Effector memory CD4-positive, alpha-beta T cell (primary cell): ENCODE measurements at places on chromosomes 11 and 22.

DNA sequence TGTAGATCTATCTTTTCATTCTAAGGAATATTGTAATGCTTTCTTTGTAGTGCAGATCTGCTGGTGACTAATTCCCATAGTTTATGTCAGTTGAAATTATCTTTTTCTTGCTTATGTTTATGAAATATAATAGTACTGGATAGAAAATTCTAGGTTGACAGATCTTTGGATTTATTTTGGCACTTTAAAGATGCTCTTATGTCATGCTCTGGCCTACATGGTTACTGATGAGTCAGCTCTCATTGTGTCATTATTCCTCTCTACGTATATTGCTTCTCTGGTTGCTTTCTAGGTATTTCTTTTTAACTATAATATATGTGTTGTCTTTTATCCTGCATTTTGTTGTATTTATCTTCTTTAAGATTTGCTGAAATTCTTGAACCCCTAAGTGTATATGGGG lies 955.5 kb upstream of the CHORDC1 start:
- no peak for DNase-seq

DNA sequence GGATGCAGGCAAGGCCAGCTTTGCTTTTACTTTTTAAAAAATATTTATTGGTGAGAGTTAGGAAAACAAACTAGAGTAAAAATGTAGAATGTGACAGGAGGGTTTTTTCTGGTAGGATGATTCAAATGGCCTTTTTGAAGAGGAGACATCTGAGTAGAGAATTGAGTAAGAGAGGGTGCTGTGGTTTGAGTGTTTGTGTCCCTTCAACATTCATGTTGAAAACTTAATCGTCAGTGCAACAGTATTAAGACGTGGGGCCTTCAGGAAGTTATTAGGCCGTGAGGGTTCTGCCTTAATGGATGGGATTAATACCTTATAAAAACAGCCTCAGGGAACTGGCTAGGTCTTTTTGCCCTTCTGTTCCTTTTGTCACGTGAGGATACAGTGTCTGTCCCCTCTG lies 288.8 kb upstream of the C11orf87 start:
- DNase-seq = no peak

DNA sequence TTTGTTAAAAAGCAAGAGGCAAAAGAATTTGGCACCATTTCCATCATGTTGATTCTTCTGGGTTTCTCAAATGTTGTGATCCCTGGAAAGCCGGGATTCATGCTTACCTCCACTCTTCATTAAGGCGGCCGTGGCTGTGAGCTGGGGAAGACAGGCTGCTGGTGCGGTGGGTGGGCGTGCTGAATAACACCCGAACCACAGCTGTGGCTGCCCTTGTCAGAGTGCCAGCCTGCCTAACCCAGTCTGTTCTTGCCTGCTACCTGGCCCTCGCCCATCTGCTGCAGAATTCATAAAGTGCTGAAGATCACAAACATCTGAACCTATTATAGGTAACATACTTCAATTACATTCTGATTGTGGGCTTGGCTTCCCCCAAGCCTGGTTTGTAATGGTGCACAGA lies 95.8 kb upstream of the RCN1 start:
- DNase-seq = no peak

GRCh38 chr11:34240150-34240494 lies 117.7 kb downstream of the ABTB2 start:
- no peak for DNase-seq

DNA sequence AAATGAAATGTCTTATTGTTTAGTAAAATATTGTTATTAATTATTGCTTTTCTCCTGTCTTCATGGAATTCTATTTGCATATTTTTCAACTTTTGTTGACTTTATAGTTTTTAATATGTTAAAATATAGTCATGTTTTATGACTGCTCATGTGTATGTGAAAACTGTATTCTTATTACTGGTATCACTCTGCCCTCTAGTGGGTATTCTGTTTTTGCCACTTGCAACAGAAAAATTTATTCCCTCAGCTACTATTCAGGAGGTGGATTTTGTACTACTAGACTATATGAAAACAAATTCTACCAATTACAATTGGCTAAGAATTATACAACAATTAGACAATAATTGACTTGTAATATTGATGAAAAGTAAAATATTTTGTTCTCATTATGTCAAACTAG lies 45.0 kb downstream of the OR4C6 start:
- no peak for DNase-seq

DNA sequence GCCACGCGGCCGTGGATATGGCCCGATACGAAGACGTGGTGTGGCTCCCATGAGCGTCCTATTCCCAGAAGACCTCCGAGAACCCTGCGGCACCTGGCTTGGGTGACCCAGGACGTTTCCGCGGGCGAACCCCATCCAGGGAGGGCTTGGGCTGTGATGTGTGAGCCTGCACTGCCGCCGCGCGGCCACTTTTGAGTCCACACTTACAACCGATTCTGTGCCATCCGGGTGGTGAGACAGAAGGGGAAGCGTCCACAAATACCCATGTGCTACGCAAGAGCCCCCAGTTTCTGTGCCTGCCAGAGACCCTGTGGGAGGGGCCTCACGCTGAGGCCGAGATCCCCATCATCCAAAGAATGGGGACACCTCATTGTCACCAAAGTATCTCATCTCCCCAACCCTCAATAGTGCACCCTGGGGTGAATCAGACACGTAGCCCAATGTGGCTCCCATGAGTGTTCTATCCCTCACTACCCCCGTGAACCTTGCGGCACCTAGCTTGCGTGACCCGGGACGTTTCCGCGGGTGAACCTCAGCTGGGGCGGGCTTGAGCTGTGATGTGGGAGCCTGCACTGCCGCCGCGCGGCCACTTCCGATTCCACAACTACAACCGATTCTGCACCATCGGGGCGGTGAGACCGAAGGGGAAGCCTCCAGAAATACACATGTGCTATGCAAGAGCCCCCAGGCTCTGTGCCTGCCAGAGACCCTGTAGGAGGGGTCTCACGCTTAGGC lies 4.6 kb upstream of the H19 start:
- DNase-seq = no peak

GRCh38 chr11:34570584-34570983 lies 50.3 kb upstream of the EHF start:
- no peak for DNase-seq

GRCh38 chr22:20782083-20782482 lies 8.2 kb downstream of the SERPIND1 start:
- no peak for DNase-seq

GRCh38 chr22:27179161-27179560 lies 521.8 kb downstream of the MIAT start:
- no peak for DNase-seq

GRCh38 chr11:104148074-104148473 lies 15.9 kb downstream of the PDGFD start:
- DNase-seq = no peak

- no peak for DNase-seq
Measured at GRCh38 chr11:76266286-76267100, 60.2 kb upstream of the WNT11 start.

DNA sequence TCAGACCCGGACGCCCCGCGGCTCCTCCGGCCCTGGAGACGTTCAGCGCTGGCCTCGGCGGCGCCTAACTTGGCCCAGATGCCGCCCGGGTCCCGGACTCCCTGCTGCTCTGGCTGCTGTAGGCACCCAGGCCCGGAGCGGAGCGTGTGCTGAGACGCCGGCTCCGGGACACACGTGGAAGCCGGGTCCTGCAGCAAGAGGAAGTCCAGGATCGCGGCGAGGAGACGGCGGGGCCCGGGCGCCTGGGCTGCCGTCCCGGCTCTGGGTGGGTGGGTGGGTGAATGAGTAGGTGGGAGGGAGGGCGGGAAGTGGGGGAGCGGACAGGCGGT lies 223 bp downstream of the WT1 start:
- DNase-seq = no peak

GRCh38 chr11:68402355-68403031 lies 58.1 kb upstream of the PPP6R3 start:
- no peak for DNase-seq

DNA sequence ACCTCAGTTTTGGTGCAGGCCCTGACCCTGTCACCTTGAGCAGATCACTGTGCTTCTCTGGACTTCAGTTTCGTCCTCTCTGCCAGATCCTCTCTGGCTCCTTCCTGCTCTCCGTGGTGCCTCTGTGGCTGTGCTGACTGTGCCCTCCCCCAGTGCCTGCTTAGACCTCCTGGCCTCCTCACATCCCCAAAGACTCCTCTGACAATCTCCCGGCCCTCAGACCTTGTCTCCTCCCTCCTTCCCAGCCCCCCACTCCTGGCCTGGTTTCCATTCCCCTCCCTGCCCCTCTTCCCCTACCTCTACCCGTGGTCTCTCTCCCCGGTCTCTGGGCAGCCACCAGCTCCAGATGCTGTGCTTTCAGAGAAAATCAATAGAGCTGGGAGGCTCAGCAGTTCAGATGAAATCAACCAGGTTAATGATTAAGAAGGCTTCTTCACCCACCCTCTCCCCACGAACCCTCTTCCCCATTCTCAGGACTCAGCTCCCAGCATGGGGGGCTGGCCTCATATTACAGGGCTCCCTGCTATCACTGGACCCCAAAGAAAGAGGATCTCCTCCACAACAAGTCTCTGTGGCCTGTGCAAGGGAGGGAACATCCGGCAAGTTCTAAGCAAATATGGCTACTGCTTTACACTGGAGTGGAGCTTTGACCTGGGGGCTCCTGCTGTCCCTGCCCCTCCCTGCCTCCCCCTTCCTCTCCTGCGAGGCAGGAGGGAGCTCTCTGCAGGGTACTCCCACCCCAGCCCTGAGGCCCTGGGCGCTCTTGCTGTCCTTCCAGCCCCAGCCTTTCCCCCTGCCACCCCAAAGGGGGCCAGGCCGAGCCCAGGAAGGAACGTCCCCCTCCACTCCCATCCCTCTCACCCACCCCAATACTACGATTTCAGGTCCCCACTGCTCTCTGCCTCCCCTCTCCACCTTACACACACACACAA lies 8.5 kb downstream of the BACE1-AS start:
- no peak for DNase-seq

DNA sequence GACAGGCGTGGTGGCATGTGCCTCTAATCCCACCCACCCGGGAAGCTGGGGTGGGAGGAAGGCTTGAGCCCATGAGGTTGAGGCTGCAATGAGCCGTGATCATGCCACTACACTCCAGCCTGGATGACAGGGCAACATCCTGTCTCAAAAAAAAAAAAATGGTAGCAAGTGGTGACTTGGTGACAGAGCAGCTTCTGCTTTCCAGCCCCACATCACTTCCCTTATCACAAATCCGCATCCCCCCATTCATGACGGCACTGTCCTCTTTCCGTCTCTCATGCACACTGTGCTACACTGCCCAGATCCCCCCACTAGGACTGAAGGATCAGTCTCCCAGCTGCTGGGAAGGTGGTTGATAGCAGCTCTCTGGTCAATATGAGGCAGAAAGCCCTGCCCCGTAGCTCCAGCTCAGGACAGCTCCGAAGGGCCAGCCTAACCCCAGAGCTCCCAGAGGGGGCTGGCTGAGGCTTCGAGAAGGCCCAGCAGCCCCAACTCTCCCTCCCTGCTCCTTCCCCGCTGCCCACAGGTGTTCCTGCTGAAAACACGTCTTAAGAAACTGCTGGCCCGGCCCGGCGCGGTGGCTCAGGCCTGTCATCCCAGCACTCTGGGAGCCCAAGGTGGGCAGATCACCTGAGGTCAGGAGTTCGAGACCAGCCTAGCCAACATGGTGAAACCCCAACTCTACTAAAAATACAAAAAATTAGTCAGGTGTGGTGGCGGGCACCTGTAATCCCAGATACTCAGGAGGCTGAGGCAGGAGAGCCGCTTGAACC lies 15.9 kb downstream of the PGA5 start:
- no peak for DNase-seq

DNA sequence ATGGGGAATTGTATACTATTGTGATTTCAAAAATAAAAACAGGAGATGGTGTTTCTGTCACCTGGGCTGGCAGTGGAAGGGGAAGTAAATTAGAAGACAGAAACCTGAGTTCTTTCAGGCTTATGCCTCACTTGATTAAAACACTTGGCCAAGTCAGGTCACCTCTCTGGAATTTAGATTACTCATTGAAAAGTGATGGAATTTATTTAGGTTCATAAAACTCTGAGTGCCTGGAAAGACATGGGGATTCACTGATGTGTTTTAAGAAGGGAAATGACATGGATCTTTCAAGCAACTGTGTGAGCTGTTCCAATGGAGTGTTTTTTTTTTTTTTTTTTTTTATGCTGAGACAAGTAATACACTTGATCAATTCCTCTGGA lies 400.1 kb downstream of the TMEM135 start:
- DNase-seq = no peak

GRCh38 chr11:16889905-16890304 lies 124.3 kb downstream of the PLEKHA7 start:
- DNase-seq = no peak

GRCh38 chr11:65381716-65382032 lies 772 bp downstream of the SLC25A45 start:
- no peak for DNase-seq

DNA sequence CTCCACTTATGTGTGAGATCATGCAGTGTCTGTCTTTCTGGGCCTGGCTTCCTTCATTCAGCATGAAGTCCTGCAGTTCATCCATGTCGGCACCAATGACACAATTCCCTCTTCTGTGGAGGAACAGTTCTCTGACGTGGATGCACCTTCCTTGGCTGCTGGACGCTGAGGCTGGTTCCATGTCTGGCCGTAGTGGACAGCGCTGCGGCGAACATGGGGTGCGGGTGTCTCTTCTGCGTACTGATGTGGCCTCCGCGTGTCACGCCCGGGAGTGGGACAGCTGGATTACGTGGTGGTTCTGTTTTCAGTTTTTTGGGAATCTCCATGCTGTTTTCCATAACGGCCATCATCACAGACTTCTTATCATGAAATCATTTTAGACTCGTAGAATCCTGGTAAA lies 16.9 kb upstream of the MUC2 start:
- DNase-seq = no peak

DNA sequence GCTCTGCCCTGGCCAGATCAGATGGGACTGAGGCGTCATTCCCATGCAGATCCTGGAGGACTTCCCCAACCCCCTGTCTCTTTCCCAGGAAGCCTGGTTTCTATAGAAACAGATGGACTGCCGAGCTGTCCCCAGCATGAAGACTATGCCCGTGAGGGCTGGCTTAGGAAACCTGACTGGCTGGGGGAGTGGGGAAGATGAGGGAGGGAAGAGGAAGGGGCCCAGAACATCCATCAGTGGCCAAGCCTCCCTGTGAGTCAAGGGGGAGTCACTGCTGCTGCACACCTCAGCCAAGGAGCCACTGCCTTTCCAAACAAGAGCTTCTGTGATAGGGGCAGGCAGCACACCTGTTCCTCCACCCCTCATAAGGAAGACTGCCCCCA lies 5.8 kb downstream of the TP53I11 start:
- no peak for DNase-seq
